ENCODE measurements at places on chromosomes 7 and 10. TPM values are rescaled to one million over a fixed set of nuclear protein-coding genes. Genes with fewer than 3 reads are reported as not detected.

Gene HOXA1
- 0.14 TPM for total RNA-seq

GRCh38 chr10:66259836-66260235, 666.0 kb upstream of the LRRTM3 start:
- no peak for DNase-seq

- peak; percentile 41 for DNase-seq
Measured at GRCh38 chr7:473870-474604, 45.6 kb downstream of the PDGFA start.

GRCh38 chr10:43336641-43337318, 34.7 kb upstream of the FXYD4 start:
- DNase-seq: no peak
